NCI-H345 (cell line): ENCODE measurements at places on chromosomes 5 and 9.

DNA sequence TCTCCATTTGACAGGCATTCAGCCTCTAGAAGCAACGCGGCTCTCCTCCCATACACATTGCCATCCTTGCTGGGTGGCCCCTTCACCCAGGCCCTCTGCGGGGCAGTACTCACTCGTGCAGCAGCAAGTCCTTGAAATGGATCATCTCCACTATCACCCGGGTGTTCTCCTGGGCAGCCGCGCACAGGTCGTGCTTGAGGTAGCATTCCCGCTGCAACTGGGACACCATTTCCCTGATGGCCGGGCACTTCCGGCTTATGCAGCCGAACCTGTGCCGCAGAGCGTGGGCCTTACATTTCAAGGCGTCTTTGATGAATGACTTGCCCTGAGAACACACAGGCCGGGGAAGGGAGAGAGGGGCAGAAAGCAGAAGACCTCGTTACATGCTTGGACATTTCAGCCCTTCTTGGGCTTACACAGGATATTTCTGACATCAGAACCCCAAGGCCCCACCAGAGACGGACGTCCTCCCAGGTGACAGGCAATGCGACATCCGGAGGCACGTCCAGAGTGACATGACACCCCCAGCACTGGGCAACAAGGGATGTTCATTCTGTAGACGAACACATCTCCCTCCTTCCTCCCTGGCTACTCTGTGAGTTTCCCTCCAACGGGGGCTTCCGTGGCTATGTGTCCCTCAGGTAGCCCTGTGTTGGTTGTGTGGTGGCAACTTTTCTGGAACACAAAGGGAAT lies 5.0 kb downstream of the STC2 start:
- no peak for DNase-seq

DNA sequence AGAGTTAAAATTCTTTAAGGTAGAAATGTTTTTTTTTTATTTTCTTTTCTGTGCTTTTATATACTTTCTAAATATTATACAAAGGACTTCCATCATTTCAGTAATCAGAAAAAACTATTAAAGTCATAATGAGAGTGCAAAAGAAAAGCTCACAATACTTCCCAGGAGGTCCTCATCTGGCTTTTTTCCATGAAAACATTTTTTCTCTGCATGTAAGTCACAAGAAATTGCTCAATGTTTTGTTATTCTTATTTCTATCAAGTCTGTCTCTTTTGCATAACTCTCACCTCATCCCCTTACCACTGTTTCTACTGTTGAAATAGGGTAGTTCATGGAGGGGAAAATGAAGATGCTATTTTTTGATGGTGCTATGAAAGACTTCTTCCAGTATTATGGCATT lies 375.0 kb downstream of the TMEM232 start:
- DNase-seq = no peak

GRCh38 chr5:124176692-124177091 lies 569.7 kb downstream of the ZNF608 start:
- no peak for DNase-seq

- DNase-seq = no peak
Measured at GRCh38 chr9:132237481-132237880, 75.6 kb downstream of the NTNG2 start.

DNA sequence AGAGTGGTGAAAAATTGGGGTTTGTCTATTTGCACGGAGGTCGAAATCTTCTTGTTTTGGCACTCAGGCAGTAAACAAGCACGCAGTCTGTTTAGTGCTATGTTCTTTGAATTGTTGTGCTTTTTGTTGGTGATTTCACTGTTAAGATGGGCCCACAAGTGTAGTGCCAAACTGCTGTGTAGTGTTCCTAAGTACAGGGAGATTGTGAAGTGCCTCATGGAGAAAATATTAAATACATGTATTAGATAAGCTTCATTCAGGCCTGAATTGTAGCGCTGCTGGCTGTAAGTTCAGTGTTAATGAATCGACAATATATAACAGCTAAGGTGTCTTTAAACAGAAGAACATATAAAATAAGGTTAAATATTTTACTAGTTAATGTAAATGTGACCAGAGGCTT lies 17.3 kb downstream of the SREK1 start:
- no peak for DNase-seq

- no peak for DNase-seq
Measured at GRCh38 chr9:123656565-123656964, 273.4 kb downstream of the DENND1A start.

GRCh38 chr9:959914-960313 lies 16.5 kb upstream of the DMRT3 start:
- no peak for DNase-seq

GRCh38 chr9:135062254-135062653 lies 25.2 kb upstream of the OLFM1 start:
- no peak for DNase-seq

DNA sequence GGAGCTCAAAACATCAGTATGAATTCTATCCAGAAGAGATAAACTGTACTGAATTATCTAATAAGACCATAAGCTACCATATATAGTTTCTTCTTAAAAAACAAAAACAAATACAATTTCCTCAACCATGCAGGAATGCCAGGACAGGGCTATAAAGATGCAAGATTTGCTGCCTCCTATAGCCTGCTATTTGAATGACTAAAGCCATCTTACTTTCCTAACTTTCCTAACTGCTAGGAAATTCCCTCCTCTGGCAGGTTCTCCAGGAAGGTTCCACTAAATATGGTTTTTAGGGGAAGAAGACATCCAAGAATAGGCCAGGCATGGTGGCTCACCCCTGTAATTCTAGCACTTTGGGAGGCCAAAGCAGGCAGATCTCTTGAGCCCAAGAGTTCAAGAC lies 15.1 kb downstream of the KIF27 start:
- no peak for DNase-seq

- peak; percentile 80 for DNase-seq
Measured at GRCh38 chr5:177005619-177006264, 837 bp downstream of the UIMC1 start.

GRCh38 chr5:123929055-123929474 lies 417.1 kb downstream of the CSNK1G3 start:
- DNase-seq = no peak

DNA sequence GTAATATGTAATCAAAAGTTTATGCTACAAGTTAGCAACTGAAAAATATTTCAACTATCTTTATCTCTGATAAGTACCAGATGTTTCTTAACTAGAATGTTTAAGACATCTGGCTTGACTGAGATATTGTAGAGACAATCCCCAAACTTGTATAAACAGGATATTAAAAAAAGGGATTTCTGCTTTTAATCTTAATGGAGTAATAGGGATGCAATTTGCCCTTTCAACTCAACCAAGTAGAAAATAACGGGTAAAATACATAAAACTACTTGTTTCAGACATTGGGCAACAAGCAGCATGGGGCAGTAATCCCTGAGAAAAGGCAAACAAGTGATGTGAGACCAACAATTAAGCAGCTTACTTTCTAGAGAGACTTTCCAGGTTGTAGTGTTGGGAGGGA lies 9.4 kb upstream of the ADAMTS12 start:
- no peak for DNase-seq

GRCh38 chr5:140575309-140575708 lies 10.7 kb downstream of the SLC35A4 start:
- no peak for DNase-seq

GRCh38 chr9:1100945-1101344 lies 50.8 kb downstream of the DMRT2 start:
- no peak for DNase-seq

GRCh38 chr5:152883066-152883775 lies 478.1 kb upstream of the NMUR2 start:
- peak; percentile 9 for DNase-seq

GRCh38 chr5:167759057-167759821 lies 532.2 kb upstream of the WWC1 start:
- DNase-seq = no peak

DNA sequence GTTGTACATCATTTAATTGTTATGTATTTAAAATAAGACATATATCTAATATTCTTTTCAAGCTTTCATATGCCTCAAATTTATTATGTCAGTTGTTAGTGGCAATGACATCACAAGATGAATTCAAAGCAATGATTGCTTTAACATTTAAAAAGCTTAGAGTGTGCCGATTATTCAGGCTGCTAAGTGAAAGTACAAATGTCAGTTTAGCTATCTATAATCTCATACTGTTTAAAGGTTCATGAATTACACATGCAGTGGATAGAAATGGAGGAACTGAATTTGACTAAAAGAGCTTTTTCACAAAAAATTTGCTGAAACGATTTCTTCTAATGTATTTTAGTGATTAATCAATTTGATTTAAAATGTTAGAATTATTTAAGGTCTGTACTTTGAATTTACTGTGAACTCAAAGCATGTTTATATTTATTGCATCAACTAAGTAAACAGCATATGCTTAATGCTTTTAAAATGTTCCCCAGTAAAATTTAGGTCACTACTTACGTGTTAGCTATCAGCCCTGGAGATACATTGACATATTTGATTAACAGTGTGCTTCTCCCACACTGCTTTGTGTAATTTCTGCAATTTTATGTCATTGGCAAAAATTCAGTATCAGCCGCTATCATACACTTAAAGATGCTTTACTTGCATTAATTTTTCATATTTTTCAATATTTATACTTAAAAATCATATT lies 334.9 kb downstream of the PARP8 start:
- DNase-seq = no peak

DNA sequence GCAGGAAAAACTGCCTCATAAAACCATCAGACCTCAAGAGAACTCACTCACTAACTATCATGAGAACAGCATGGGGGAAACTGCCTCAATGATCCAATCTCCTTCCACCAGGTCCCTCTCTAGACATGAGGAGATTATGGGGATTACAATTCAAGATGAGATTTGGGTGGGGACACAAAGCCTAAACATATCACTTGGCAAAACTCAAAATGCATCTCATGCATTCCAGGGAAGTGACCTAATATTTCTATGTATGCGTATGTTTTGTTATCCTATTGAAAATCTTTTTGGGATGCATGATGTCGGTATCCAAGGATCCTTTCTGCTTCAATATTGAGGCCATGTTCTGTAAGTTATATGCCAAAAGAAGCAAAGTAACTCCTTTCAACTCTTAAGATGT lies 174.0 kb downstream of the PLK2 start:
- DNase-seq = no peak

- DNase-seq = peak; percentile 43
Measured at GRCh38 chr9:99162759-99163364, 57.9 kb downstream of the TGFBR1 start.

- no peak for DNase-seq
Measured at GRCh38 chr9:109286981-109287380, 33.9 kb downstream of the EPB41L4B start.

DNA sequence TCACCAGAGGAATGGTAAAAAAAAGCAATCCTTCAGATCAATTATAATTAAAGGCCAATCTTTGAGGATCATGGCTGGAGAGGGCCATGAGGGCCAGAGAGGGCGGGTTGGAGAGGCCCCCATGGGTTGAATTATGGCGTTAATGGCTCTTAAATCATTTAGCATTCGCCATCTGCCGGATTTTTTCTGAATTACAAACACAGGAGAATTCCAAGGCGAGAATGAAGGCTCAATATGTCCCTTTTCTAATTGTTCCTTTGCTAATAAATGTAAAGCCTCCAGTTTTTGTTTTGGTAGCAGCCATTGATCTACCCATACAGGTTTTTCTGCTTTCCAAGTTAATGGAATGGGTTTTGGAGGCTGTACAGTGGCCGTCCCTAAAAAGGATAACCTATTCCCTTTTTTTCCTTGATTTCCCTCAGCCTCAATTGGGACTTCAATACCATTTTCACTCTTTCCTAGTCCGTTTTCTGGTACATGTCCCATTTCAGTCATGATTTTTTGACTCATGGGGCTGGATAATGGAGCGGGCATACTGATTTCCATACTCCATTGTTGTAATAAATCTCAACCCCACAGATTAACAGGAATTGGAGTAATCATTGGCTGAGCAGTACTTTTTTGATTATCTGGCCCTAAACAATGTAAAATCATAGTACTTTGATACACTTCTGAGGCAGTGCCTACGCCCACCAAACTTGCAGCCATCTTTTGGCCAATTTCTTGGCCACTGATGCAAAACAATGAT lies 6.7 kb upstream of the TMEM141 start:
- DNase-seq = peak; percentile 25

DNA sequence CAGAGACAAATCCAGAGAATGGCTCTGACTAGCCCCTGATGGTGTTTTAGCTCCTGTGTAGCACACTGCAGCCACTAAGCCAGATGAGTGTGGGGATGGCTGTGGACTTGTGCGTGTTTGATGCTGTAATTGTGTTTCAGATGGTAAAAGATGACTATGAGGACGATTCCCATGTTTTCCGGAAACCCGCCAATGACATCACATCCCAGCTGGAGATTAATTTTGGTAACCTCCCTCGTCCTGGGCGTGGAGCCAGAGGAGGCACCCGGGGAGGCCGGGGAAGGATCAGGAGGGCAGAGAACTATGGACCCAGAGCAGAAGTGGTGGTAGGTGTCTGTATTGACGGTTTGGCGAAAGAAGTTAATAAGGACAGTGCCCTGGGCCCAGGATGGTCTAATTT lies 38.0 kb downstream of the HABP4 start:
- no peak for DNase-seq

GRCh38 chr5:58360794-58361193 lies 99.1 kb downstream of the PLK2 start:
- DNase-seq = peak; percentile 19

- no peak for DNase-seq
Measured at GRCh38 chr9:134391319-134392231, 65.3 kb downstream of the RXRA start.

GRCh38 chr5:84239494-84239893 lies 145.2 kb downstream of the EDIL3 start:
- DNase-seq = no peak

DNA sequence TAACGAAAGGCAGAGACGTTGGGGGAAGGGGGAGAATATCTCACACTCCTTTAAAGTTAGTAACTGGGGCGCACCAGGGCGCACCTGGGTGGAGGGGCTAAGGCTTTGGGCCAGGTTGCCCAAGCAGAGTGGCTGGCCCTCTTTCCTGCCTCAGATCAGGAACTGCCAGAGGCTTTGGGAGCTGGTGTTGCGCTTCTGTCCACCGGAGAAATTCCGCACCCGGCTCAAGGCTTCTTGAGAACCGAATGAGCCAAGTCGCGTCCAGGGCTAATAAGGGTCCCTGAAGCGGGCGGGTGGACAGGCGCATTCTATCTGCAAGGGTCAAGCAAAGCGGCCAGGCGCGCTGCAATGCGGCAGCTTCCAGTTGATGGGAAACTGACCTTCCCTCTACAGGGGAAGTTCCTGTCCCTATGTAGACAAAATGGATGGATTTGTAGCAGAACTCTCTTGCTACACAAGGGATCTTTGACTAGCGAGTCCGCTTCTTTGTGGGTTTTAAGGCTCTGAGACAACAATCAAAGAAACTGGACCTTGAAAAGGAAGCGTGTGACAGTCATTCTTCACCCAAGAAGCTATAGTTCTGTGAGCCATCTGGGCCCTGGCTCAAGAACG lies 5.5 kb downstream of the PAX5 start:
- no peak for DNase-seq

DNA sequence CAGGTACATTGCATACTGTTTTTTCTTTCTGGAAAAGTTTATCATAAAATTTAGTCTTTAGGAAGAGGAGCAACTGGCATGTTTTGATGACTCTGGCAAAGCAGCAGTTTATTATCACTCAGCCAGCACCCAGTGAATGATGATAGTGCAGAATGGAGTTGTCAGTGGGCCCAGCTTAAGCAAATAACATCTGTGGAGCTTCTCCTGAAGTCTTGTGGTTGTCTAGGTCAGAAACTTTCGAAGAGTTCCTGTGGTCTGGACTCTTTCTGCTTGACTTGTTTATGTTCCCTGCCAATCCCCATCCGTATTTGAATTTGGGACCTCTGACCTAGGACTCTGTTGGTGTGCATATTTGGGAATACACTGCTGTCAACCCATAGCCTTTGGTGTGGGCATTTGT lies 38.1 kb upstream of the C5orf47 start:
- no peak for DNase-seq

GRCh38 chr9:76732341-76732958 lies 31.8 kb upstream of the PCA3 start:
- DNase-seq = no peak
